ENCODE measurements at places on chromosomes 11 and 22. TPM values are rescaled to one million over a fixed set of nuclear protein-coding genes. Genes with fewer than 3 reads are reported as not detected.

The ANKK1 gene
- total RNA-seq, result 0.08 TPM

The SCGB1A1 gene
- 1.1 TPM for total RNA-seq

The LRRC32 gene
- 0.15 TPM for total RNA-seq

The MEI1 gene
- total RNA-seq, result 0.18 TPM

The SYT7 gene
- total RNA-seq, result 2.5 TPM

The RFPL3 gene
- not detected for total RNA-seq

The KCNJ5 gene
- total RNA-seq, result 0.28 TPM

The A4GALT gene
- 6.9 TPM for total RNA-seq

The CREB3L1 gene
- total RNA-seq, result 35.6 TPM

The MMP13 gene
- total RNA-seq, result 0.15 TPM

The CCDC15 gene
- total RNA-seq, result 2.8 TPM

The PRCP gene
- total RNA-seq, result 57.0 TPM

DNA sequence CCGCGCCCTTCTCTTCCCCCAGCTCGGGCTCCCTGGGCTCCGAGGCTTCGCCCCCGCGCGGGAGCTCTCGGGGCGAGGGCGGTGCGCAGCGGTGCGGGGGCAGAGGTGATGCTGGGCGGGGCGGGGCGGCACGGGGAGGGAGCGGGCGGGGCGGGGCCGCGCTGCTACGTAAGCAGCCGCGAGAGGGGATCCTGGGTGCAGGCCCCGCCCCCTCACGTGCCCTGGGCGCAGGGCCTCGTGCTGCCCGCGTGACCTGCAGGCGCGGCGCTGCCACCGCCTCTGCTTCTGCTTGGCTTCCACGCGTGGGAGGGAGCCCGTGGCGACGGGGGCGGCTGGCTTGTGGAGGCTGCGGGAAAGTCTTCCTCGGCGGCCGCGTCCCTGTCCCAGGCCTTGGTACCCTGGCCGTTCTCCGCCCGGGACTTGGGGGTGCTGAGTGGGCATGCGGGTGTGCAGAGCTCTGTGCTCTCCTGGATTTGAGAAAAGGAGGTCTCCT, 132.6 kb upstream of the HSD17B12 start:
- no peak for DNase-seq

- no peak for DNase-seq
Observed at GRCh38 chr11:5363679-5364078, 12.4 kb downstream of the OR51B6 start.

- DNase-seq, result no peak
Observed at GRCh38 chr11:117825538-117826189, 1.1 kb upstream of the FXYD2 start.

DNA sequence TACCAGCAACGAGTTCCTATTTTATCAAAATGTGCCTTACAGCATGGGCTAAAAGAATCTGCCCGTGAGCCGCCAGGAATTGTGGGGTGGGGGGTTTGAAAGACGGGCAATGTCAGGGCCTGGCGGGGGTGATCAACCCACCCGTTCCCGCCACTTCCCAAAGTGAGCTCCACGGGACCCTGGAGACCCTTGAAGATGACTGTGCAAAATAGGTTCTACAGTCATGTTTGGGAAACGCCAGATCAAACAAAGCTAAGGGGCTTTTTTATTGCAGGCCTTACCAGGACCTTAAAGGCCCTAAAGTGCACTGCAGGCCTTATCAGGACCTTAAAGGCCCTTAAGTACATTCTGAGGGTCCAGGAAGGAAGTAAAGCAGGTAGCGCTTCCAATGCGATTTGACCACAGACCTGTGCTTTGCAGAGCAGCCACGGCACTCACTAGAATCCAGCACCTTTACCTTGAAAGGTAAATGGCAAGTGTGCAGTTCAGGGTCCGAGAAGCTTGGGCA, 404.1 kb downstream of the SHANK2 start:
- DNase-seq, result no peak

DNA sequence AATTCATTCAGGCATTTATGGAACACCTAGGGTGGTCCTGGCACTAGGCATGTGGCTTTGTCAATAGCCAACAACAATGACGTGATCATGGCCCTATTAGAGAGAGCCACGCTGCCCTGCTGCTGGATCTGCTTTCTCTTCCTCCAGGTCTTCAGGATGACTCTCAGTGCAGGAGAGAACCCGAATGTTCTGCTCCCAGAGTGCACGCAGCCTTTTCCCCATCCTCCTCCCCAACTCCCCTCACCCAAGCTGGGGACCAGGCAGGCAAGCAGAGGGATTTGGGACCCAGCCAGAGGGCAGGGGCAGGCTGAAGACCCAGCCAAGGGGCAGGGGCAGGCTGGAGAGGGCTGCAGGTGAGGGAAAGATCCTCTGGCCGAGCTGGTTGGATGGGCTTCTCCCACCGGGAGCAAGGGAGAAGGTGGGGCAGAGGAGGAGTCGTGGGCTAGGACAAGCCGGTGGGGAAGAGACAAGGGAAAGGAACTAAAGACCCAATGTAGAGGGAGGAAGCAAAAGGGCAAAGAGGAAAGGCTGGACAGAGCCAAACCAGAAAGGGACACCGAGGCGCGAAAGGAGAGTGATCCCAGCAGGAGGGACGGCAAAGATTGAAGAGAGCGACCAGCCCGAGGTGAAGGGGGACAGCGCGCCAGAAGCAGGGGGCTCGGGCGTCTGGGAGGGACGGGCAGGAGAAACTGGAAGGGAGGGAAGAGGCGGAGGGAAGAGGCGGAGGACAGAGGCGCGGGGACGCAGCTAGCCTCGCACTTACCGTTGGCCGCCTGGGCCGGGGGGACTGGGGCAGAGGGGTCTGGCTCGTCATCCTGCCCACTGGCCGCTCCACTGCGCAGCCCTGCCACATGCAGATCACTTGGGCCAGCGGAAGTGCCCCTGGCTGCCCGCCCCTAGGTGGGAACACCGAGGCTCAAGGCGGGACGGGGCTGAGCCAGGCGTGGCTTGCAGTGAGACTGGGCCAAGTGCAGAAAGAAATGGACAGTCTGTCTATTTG, at the start of gene KCTD14:
TSS of gene KCTD14 (minus strand) at position 880 of the 1,000 bp plus-strand sequence. CDS start at position 853, 27 bp downstream.
- no peak for DNase-seq

DNA sequence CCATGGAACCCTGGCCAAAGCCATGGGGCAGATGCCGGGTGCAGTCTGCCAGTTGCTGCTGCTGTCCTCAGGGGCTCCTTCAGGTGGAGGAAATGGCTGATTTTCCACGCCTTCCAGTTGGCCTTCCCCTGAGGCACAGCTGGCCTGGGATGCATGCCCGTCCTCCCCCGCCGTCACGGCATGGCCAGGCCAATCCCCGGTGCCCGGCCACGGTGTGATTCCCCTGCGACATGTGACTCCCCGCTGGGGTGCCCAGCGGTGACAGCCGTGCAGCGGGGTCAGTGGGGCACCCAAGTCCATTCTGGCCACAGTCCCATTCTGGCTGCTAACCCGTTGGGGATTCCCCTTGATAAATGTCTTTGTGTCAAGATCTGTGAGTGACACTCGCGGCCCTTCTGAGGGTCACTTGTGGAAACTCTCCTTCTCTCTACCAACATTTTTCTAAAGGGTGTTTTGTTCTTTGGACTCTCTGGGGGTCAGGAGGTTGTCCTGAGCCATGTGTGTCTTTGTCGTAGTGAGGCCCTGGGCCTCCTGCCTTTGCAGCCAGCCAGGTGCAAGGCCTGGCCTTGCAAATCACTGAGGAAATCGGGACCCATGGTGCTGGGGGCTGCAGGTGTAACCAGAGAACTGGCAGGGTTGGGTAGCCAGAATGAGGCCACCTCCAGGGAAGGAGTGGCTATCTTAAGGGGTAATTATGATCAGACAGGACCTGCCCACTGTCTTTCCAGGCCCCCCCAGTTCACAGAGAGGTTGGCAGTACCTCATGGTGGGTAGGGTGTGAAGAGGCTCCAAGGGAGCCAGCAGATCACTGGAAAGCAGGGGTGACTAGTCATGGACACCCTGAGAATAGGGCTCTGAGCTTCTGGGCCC, 37.1 kb downstream of the KCNQ1OT1 start:
- no peak for DNase-seq

DNA sequence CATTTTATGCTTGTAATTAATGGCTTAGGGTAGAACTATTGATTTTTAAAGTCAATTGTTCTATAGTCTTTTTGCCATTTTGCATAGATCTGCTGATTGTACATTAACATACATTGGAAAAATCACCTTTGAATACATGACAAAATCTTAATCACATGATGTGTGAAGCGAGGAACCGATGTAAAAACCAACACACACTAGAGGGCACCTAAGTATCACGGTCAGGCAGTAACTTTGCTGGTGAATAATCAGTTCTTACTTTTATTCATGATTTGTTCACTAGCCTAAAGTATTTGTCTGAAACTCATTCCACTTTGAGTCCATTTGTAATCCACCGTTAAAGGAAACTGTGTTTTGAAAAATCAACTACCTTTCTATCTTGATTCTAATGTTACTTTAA, 28.2 kb downstream of the JHY start:
- DNase-seq, result peak; percentile 8

DNA sequence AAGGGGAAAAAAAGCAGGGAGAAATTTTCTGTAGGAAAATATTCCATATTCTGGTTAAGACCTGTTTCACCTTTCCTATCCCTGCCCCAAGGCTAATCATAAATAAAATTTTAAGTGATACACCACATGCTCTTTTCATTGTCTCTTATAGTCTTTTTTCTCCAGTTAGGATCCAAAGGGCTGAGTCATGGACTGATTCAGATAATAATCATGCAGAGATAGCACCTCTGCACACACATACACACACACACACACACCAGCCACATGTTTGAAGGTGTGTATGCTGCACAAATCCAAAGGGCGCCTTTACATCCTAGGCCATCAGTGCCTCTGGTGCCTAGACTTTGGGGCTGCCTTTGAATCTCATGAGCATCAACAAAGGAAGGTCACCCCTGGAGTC, 35.5 kb upstream of the CWF19L2 start:
- peak; percentile 17 for DNase-seq

DNA sequence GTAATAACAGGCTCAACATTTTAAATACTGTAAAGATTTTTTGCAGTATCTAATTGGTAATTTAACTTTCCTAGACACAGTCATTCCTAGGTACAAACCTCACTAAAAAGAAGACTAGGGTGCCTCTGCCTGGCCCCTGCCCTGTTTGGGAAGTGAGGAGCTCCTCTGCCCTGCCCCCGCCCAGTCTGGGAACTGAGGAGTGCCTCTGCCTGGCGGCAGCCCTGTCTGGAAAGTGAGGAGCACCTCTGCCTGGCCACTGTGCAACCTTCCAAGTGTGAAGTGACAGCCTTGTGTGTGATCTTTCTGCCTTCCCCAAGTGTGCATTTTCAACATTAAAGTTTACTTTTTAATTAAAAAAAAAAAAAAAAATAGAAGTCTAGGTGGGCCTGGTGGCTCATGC, 4.2 kb downstream of the CHORDC1 start:
- DNase-seq, result no peak

DNA sequence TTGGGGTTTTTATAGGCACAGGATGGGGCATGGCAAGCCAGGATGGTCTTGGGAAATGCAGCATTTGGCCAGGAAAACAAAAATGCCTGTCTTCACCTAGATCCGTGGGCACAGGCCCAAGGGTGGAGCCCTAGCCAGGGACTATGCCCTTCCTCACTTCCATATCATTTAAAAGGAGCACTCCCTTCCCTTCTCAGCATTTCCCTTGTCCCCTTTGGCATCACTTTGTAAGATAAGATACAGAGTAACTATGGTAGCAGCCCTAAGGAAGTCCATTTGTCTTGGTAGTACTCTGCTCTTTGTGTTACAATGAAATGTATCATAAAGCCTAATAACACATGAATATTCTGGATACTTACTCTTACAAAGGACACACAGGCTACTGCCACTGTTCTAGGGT, 1092.6 kb upstream of the TENM4 start:
- no peak for DNase-seq

- no peak for DNase-seq
Observed at GRCh38 chr22:46969491-46969890, 207.0 kb downstream of the TBC1D22A start.

DNA sequence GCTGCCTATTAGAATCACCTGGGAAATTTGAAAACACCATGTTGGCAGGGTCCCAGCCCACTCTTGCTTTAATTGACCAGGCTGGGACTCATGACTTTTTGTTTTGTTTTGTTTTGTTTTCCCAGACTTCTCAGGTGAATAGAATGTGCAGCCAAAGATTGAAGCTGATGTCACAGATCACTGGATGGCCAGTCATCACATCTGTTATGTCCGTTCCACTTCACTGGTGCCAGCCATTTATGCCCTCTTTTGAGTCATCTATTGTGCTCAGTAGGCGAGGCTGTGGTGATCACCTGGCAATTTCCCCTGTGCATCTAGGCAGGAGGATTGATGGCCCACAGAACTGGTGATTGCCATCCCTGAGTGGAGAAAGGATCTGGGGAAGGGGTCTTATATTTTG, 297.3 kb downstream of the INSC start:
- DNase-seq, result no peak

GRCh38 chr22:31917227-31917921, 27.0 kb upstream of the YWHAH start:
- no peak for DNase-seq

DNA sequence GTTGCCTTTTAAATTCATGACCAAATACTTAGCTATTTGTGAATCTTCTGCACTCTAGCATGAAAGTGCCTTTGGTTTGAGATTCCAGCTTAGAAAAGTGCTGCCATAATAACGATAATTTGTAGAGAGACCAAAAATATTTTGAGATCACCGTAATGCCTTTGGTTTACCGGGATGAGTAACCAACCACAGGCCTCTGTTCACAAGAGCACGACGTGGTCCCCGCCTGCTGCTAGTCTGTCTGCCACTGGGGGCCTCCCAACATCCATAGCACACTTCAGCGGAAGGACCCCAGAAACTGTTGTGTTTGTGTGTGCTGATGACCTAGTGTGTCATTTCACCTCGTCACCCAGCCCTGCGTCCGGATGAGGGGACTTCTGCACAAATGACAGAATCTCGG, 67.0 kb upstream of the RASSF10 start:
- no peak for DNase-seq

- no peak for DNase-seq
Observed at GRCh38 chr11:59403546-59403945, 22.7 kb downstream of the OR5A2 start.

GRCh38 chr22:37647928-37648327, 8.5 kb downstream of the SH3BP1 start:
- no peak for DNase-seq

GRCh38 chr11:70141486-70142220, 61.4 kb upstream of the FADD start:
- no peak for DNase-seq

DNA sequence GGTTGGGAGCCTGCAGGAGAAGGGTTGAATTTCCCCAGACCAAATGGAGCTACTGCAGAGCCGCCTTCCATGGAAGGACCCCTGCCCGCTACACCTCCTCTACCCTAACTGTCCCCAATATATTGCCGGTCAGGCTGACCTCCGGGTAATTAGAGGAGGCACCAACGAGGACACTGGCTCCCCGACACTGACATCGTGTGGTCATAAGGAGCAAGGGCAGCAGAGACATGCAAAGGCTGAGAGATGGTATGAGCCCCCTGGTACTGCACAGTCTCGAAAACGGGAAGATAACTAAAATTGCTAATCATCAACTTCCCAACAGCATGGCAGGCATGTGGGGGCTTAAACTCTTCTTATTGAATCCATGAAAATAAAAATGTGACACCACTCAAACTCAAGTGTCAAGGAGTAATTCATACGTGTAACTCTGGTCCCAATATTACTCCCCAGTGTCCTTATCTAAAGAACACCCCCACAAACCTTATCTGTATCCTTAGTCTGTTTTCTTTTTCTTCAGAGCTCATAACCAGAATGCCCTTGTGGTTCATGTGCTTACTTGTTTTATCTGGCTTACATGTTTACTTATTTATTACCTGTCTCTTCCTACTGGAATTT, 4.4 kb downstream of the CAVIN3 start:
- DNase-seq, result no peak

GRCh38 chr11:61650781-61651571, 29.2 kb upstream of the DAGLA start:
- DNase-seq, result no peak
